Esophagus (tissue), 2 donors: ENCODE measurements at places on chromosomes 7 and 10. TPM values are rescaled to one million over a fixed set of nuclear protein-coding genes. Genes with fewer than 3 reads are reported as not detected.

Gene TSC22D4
- polyA plus RNA-seq = 60.0 TPM

Gene CTAGE6
- 0.09 TPM for polyA plus RNA-seq

Gene OPN1SW
- not detected for polyA plus RNA-seq

Gene PTN
- 97.1 TPM for polyA plus RNA-seq

Gene NKX6-2
- 1.5 TPM for polyA plus RNA-seq

Gene ZNF248
- 2.9 TPM for polyA plus RNA-seq

Gene NPC1L1
- polyA plus RNA-seq = 0.07 TPM

Gene ZNF25
- 1.7 TPM for polyA plus RNA-seq

Gene ZNF680
- 2.1 TPM for polyA plus RNA-seq

Gene LIPJ
- not detected for polyA plus RNA-seq

Gene RHOBTB1
- polyA plus RNA-seq = 0.73 TPM

Gene DGKI
- polyA plus RNA-seq = 0.09 TPM

Gene MYL10
- not detected for polyA plus RNA-seq

Gene STEAP1
- polyA plus RNA-seq = 6.0 TPM

Gene TMED4
- polyA plus RNA-seq = 24.3 TPM

Gene PRKAG2
- polyA plus RNA-seq = 9.0 TPM

Gene CCDC6
- 23.2 TPM for polyA plus RNA-seq

Gene GARIN1A
- 2.1 TPM for polyA plus RNA-seq

Gene SPDYE8
- polyA plus RNA-seq = not detected

Gene MSS51
- 2.0 TPM for polyA plus RNA-seq
